CD4-positive, alpha-beta T cell treated with Interleukin-17A for 4 hours (primary cell): ENCODE measurements at places on chromosomes 16 and 17.

GRCh38 chr17:8956465-8956902 is 9.0 kb downstream of the PIK3R5 start:
- DNase-seq, result no peak

DNA sequence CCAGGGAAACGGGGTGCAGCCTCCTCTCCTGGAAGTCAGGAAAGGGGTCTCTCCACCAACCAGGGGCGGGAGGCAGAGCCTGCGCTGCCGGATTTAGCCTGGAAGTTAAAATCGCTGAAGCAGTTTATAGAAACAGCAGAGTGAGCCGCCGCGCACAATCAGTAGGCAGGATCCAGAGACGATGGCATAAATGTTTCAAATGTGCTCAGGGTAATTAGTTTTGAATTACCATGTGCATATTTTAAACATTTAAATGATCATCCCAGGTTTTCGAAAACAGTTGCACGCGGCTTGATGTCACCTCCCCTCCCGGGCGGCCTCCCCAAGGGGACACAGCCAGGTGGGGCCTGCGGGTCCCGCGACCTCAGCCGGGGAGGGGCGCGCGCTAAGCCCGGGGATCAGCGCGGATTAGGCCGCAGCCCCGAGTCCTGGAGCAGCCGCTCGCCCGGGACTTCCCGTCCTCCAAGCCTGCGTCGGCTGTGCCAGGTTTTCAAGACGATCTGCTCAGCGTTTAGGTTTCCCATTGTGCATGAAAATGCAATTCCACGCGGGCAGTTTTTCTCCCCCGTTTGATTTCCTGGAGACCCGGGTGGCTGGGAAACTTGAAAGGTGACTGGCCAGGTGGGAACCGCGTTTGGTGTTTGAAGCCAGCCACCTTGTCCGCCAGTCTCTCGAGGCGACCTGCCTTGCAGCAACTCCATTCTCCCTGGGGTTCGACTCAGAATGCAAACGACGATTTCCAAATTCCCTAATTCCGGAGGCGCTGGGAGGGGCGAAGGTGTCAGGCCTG is 78.3 kb downstream of the RPA1 start:
- DNase-seq, result peak; percentile 25

- no peak for DNase-seq
These were observed 13.9 kb upstream of the CSNK2A2 start for GRCh38 chr16:58211846-58212245.

GRCh38 chr17:37833237-37833859 is 88.5 kb upstream of the HNF1B start:
- DNase-seq, result no peak

DNA sequence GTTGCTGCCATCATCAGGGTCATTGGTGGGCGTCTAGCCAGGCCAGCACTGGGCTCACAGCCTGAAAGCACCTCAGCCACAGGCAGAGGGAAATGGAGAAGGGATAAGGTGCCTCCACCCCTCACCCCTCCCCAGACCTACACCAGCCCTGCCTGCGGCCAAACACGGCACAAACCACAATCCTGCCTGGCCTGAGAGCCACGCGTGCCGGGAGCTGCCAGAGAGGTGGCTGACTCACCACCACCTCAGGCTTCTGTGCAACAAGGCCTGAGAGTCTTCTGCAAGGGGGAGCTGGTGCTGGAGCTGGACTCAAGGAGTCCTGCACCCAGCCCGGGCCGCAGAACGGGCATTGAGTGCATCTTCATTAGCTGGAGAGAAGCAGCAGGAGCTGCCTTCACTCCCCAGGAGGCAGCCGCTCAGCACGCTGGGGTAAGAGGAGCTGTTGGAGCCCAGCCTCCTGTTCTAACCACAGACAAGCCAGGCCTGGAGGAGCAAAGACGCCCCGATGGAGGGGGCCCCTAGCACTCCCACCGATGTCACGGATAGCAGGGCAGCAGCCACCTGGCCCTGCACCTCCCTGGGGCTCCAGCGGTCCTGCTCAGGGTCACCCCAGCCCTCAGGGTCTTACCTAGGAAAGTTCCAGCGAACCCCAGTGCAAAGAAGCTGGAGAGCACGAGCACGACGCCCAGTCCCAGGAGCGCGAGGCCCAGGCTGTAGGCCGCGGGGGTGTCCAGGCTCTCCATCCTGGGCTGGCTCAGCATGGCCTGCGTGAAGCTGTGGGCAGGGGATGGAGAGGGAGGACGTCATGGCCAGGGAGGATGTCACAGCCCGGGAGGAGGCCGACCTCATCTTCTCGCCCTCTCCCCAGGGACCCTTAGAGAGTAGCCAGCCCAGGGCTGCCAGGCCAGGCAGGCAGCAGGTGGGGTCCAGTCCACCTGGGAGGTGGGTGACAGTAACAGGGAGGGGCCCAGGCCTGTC is 16.0 kb upstream of the RASD1 start:
- no peak for DNase-seq

DNA sequence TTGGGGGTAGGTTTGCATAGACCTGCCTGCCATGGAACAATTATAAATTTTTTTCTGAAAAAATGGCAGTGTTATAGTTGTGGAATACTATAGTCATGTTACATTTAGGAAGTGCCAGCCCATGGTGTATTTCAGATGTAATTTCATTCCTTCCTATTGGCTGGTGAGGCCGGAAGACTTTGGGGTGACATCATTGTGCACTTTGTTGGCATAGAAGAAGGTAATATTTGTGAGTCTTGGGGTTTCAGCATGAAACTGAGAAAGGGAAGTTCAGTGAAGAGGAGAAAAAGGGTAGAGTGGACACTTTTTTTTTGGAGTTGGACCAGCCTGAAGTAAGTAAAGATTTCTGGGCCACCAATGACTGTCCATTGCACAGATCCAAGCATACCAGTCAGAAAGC is 16.0 kb upstream of the HEATR6 start:
- no peak for DNase-seq

GRCh38 chr17:16449121-16449570 is 33.8 kb downstream of the TRPV2 start:
- no peak for DNase-seq

DNA sequence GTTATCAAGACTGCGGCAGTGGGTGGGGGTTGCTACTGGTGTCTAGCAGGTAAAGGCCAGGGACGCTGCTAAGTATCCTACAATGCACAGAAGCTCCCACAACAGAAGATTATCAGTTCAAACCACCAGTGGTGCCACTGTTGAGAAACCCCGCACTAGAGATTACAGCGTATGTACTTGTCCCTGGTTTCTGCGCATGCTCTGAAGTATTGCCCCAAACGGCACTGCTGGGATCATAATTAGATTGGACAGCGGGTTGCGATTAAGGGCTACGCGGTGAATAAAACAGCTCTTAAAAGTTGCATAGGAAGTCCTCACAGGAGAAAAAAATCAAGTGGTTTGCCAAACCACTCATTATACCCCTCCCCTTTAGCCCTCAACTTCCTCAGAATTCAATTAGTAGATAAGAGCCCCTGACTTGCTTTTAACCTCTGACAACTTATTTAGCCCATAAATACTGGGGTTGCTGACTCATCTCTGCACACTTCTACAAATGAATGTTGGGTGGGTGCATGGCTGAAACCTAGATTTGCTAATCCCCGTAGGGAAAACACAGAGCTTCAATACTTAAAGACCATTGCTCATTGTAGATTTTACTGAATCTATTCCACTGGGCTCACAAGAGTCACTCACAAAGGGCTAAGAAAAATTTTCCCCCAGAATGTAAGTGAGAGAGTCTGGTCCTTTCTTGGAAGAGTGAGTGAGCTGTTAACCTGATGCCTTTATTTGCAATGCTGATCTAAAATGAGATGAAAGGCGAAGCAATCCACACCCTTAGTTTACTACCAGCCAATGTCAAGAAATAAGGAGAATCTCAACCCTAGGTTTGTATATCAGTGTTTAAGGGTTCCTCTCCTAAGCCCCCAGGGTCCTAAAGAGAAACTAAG is 91.8 kb downstream of the RGS9 start:
- peak; percentile 34 for DNase-seq

- no peak for DNase-seq
These were observed 6.1 kb downstream of the ATMIN start for GRCh38 chr16:81041696-81042095.

DNA sequence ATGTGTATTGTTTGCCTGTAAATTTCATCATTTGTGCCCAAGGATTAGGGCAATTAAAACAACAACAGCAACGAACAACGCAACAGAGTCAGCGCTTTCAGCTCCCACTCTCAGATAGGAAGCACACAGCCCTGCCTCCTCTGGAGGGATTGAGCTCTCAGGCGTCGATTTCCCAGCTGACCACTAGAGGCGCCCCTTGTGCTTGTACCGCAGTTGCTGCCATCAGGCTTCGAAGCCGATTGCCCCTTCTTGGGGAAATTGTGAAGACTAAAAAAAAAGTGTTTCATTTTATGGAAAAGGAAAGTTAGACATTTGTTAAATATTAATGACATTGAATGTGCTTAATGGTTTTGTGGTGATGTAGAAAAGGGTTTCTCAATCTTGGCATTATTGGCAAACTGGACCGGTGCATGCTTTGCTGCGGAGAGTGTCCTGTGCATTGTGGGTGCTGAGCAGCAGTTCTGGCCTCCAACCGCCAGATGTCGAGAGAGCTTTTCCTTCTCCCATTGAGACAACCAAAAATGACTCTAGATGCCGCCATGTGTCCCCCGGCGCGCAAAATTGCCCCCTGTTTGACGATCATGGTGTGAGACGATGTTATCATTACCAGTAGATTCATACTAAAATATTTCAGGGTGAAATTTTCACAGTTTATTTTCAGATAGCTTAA is 650.4 kb upstream of the RBFOX1 start:
- DNase-seq, result no peak

- no peak for DNase-seq
These were observed 12.9 kb upstream of the TACO1 start for GRCh38 chr17:63587770-63588169.

DNA sequence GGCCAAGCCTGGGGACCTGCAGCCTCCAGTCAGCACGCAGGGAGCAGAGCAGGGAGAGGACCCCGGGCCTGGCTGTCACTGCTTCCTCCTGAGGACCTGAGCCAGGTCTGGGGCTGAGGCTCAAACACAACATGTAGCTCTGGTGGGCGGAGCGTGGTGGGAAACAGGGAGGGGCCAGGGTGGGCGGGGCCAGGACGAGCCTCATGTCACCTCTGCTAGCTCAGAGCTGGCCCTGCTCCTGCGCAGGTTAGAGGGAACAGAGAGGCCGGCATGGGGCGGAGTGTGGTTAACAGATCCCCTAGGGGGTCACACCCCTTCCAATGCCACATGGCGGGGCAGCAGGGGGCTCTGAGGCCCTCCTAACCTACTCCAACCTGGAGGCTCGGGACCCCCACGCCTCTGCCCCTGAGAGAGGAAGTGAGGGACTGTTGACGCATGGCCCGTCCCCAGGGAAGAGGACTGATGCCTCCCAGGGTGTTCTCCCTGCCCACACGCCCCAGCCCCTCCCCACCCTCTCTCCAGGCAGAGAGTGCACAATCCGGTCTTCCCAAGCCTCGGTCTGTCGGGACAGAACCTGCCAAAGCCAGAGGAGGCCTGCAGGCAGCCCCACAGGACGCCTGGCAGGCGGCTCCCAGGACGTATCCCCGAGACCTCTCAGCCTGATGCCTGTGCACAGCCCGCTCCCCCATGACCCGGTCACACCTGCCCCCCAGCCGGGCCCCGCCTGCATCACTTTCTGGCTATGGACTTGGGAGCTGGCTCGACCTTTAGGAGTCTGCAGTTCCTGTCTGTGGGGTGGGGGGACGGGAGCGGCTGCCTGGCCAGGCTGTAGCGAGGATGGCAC is 15.2 kb downstream of the PIEZO1 start:
- DNase-seq, result peak; percentile 50

DNA sequence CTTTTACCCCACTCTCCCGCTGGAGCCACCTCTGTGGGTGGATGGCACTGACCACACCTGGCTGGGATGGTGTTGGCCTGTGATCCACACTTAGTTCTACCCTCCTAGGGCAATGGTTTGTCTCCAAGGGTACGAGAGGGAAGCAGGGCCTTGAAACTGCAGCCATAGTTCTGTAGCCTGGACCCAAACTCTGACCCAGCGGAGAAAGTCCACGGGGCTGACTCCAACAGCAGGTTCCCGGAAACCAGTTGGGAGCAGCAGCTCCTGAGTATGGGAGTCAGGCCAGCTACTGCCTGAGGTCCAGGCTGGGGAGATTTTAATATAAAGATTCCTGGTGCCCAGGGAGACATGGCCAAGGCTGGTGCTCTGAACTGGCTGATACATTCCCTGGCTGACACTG is 23.6 kb upstream of the MTSS2 start:
- DNase-seq, result no peak

DNA sequence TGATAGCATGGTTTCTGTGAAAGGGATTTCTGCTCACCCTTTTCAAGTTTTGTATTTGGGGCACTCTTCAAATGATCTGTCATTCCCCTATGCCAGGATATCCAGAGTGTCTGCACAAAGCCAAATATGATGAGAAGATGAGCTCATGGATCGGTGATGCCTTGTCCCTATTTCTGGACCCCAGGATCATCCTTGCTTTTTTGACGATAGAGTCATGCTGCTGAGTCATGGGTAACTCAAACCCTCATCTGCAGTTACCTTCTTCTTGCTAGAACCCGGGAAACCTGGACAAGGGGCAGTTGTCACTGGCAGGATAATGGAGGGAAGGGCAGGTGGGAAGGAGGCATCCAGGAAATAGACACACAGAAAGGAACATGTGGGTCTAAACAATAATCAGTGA is 17.8 kb upstream of the MAPT start:
- no peak for DNase-seq

DNA sequence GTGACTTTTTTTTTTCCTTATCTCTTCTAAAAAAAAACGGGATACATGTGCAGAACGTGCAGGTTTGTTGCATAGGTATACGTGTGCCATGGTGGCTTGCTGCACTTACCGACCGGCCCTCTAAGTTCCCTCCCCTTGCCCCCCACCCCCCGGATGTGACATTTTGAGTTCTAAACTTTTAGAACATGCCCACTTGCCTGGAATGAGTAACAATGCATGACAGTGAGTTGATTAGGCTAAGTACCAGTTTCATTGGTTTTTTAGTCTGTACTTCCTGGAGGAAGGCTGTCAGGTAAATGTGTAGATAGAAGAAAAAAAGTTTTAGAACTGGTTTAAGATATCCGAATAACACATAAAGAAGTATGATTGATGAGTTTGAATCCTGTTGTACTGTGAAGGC is 4.0 kb downstream of the BPTF start:
- peak; percentile 71 for DNase-seq

GRCh38 chr17:45732926-45733505 is 51.1 kb upstream of the CRHR1 start:
- no peak for DNase-seq

- no peak for DNase-seq
These were observed 28.0 kb upstream of the ARHGAP23 start for GRCh38 chr17:38400286-38400685.

- no peak for DNase-seq
These were observed 398.8 kb downstream of the HS3ST3B1 start for GRCh38 chr17:14699574-14700185.
